SJSA1 (cell line): ENCODE measurements at places on chromosomes 16 and 17.

- DNase-seq, result no peak
Measured at GRCh38 chr17:39997543-39997942, 16.9 kb downstream of the PSMD3 start.

DNA sequence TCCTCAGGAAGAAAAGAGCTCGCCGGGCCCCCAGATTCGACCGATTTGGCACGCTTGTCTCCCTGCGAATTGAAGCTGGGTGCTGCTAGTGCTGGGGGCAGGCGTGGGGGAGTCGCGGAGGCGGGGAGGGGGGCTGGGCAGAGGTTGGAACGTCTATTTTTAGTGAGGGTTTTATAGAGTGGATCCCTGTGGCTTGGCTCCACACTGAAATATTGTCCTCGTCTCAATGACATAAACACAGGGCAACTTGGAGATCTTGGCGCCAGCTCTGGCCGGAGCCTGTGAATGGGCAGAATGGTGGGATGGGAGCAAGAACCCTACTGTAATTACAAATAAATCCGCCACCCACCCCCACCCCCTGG lies 15.7 kb upstream of the NOG start:
- peak; percentile 36 for DNase-seq

GRCh38 chr17:46722662-46723285 lies 95.7 kb downstream of the WNT3 start:
- no peak for DNase-seq

DNA sequence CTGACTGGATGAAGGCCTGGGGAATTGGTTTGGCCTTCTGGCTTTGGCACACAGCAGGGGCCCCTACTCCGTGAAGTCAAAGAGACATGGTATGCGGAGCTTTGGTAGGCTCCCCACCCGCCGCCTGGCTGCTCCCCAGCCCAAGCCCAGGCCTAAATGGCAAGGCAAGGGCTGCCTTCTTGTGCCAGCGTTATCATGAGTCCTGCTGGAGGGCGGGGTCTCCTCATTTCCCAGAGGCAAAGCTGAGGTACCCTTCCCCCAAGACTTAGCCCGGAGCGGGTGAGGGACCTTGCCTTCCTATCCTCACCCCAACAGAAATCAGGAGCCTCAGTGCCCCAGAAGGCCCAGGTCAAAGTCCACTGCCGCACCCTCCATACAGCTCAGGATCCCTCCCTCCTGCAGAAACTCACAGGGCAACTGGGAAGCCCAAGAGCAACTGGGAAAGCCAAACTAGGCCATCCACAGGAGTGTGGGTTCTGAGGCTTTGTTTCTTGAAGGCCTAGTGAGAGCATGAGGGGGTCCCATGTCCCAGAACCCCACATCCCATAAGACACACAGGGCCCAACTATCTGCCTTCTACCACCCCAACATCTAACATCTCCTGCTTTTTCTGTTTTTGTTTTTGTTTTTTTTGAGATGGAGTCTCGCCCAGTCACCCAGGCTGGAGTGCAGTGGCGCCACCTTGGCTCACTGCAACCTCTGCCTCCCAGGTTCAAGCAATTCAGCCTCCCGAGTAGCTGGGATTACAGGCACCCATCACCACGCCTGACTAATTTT lies 9.3 kb downstream of the PGAP3 start:
- DNase-seq, result no peak

GRCh38 chr17:36525113-36525512 lies 9.6 kb downstream of the MYO19 start:
- no peak for DNase-seq

- no peak for DNase-seq
Measured at GRCh38 chr16:79810449-79811189, 210.1 kb upstream of the MAF start.

- no peak for DNase-seq
Measured at GRCh38 chr17:62186841-62187240, 121.8 kb upstream of the MED13 start.

DNA sequence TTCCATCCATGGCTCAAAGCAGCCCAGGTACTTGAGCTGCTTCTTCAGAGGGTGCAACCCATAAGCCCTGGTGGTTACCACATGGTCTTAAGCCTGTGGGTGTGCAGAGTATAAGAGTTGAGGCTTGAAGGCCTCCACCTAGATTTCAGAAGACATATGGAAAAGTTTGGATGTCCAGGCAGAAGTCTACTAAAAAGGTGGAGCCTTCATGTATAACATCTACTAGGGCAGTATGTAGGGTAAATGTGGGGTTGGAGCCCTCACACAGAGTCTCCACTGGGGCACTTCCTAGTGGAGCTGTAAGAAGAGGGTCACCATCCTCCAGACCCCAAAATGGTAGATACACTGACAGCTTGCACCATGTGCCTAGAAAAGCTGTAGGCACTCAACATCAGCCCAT lies 120.9 kb downstream of the HS3ST3A1 start:
- DNase-seq, result no peak

DNA sequence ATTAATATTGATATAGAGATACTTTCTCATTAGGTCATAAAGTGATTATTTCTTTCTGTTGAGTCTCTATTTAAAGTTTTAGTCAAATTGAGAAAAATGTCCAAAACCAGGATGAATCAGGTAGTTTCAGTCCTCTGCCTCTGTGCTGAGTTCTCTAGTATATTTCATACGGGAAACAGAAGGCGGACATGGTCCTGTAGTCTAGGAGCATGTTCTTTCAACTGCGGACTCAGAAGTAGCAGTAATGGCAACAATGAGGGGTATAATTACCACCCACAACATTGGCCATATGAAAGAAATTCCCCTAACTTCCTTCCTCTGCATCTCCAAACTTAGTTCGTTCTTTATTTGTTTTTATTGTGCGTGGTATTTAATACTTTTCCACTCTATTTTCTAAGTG lies 50.1 kb downstream of the TBX4 start:
- no peak for DNase-seq

GRCh38 chr17:77392376-77393273 lies 251.9 kb downstream of the SEC14L1 start:
- DNase-seq, result peak; percentile 33

- DNase-seq, result no peak
Measured at GRCh38 chr17:4616476-4616875, 25.0 kb downstream of the ALOX15 start.

DNA sequence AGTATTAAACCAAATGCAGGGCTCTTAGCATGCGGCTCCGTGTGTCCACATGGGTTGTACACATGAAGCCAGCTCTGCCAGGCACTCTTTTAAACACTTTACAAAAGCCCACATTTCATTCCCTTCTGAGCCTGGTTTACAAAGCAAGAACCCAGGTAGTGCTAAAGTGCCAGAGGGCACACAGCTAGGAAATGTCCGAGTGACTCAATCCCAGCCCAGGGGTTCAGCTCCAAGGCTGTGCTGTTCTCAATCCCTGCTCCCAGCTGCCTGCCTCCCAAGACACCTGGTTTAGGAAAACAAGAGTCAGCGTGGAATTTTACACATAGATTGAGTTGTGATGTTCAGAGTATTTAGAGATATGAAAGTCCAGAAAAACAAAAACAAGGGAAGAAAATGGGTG lies 13.3 kb upstream of the DCAF7 start:
- DNase-seq, result no peak

DNA sequence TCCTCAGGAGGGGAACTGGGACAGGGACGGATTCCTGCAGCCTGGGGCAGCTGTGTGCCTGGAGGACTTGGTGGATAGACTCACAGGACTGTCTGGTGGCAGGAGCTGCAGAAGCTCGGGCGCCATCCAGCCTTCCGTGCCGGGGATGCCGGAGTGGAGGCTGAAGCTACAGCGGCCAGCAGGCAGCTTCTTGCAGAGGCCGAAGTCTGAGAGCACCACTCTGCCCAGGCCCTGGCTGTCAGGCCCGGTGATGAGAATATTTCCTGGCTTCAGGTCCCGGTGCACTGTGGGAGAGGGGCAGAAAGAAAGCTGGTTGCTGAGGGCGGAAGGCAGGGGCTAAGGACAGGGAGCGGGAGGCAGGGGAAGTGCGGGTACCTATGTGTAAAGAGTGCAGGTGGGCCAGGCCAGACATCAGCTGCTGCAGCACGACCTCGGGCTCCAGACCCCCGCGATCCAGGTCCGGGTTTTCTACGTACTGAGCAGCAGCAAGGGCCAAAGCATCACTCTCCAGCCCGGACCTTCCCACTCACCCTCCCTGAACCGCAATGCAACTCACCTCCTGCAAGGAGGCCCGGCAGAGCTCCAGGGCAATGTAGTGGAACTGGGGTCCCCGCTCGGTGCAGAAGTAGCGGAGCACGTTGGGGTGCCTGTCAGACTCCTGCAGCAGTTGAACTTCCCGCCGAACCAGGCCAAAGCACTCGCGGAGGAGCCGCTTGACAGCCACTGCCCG lies 16.1 kb downstream of the PLK1 start:
- DNase-seq, result no peak

DNA sequence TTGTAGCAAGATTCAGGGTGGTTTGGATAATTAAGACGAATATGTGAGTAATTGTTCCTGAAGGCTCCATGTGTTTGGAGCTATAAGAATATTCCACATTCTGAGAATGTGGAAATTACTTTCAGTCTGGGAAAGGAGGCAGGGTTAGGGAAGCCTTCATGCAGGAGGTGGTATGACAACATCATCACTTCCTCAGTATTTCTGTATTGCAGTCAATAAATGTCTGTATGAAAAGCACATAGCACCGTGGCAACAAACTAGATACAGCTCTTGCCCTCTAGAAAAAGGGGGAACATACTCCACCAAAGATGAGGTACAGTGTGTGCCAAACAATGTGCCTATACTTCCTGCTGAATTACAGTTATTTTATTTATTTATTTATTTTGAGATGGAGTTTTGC lies 26.1 kb upstream of the DHRS7B start:
- no peak for DNase-seq

- no peak for DNase-seq
Measured at GRCh38 chr16:50386774-50387173, 18.0 kb upstream of the BRD7 start.

- no peak for DNase-seq
Measured at GRCh38 chr17:42989141-42989540, 8.8 kb downstream of the RUNDC1 start.

- DNase-seq, result no peak
Measured at GRCh38 chr17:35895636-35896587, 15.8 kb upstream of the CCL5 start.

- DNase-seq, result no peak
Measured at GRCh38 chr17:77958716-77959125, 218 bp downstream of the TNRC6C start.

DNA sequence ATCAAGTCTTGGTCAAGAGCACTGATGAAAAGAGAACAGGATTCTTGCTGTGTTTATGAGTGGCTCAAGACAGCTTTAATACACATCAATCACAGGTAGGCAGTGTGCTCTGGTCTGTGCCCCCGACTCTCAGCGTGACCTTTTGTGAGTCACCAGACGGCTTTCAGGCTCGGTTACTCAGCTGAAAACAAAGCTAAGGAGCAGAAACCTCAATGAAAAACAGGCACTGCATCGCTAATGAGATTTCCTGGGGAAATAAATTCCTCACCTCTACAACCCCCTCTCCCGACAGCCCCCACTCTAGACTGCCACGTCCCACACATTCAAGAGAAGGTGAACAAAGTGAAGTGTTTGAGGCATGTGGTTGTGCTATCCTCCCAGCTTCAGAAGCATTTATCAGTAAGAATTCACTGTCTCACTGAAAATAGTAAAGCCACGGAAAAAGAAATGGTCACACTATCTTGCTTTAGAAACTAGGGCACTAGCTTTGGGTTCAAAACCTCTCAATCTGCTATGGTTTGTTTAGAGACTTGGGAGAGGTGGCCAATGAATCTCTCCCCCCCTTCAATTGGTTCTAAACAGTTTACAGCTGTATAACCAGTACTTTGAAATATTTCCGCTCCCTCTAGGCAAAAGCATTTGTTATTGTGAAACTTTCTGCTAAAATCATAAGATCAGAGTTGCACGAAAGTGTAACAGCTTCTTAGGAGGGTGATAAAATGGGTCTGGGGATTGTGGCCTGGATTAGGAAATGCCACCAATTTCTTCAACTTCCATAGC lies 199.5 kb upstream of the PMFBP1 start:
- peak; percentile 45 for DNase-seq

DNA sequence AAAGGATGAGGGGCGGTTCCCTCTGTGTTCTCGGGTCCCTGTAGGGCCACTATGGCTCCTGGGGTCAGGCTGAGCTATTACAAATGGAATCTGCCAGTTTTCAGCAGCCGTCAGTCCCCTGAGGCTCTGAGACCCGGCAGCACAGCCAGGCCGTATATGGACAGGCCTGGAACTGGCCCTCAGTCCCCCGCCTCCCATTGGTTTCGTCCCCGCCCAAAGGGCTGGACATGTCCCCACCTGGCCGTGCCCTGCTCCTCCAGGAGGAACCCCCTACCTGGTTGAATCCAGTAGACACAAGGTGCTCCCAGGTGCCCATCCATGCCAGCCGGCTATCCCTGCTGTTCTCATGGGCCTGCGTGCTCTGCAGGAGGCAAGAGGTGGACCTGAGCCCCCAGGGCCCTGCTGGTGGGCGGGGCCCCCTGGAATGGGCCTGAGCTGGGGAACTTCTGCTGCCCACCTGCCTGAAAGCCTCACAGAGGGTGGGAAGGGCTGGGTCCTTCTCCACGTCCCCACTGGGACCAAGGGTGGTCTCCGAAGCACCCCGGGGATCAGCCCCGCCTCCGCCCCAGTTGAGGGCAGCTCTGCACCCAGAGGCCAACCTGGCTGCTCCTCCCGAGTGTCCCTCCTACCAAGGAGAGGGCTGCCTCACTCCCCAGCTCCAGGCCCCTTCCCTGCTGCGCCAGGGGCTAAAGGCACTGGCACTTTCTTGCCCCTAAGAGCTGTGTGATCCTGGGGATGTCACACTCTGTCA lies 16.8 kb downstream of the VASN start:
- peak; percentile 73 for DNase-seq

DNA sequence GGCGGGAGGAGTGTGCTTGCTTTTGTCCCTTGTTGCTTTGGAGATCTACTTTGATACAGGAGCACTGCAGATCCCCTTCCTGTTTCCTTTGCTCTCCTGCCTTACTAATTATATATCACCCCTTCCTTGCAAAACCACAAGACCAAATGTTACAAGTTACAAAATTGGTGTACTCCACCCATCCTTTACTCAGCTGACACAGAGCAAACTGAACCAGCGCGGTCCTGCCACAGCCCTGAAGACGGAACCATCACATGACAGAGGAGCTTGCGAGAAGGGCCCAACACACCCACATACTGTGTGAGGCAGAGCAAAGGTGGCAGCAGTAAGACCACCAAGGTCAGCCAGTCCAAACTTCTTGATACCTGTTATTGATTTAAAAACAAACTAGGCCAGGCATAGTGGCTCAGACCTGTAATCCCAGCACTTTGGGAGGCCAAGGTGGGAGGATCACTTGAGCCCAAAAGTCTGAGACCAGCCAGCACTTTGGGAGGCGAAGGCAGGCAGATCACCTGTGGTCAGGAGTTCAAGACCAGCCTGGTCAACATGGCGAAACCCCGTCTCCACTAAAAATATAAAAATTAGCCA lies 33.2 kb downstream of the CYTH1 start:
- no peak for DNase-seq

GRCh38 chr17:13587487-13588338 lies 14.0 kb downstream of the HS3ST3A1 start:
- no peak for DNase-seq
